ENCODE measurements at places on chromosomes 1 and 21.

DNA sequence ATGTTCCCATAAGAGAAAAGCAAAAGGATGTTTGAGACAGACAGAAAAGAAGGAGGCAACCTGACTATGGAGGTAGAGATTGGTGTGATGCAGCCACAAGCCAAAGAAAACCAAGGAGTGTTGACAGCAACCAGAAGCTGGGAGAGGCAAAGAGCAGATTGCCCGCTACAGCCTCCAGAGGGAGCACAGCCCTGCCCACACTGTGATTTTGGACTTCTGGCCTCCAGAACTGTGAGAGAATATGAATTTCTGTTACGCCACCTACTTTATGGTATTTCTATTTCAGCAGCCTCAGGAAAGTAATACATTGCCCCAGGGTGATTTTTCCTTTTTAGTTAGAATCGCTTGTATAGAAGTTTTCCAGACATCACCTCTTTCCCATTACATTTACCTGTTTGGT, 28.4 kb downstream of the SLAMF6 start:
- no peak for DNase-seq

DNA sequence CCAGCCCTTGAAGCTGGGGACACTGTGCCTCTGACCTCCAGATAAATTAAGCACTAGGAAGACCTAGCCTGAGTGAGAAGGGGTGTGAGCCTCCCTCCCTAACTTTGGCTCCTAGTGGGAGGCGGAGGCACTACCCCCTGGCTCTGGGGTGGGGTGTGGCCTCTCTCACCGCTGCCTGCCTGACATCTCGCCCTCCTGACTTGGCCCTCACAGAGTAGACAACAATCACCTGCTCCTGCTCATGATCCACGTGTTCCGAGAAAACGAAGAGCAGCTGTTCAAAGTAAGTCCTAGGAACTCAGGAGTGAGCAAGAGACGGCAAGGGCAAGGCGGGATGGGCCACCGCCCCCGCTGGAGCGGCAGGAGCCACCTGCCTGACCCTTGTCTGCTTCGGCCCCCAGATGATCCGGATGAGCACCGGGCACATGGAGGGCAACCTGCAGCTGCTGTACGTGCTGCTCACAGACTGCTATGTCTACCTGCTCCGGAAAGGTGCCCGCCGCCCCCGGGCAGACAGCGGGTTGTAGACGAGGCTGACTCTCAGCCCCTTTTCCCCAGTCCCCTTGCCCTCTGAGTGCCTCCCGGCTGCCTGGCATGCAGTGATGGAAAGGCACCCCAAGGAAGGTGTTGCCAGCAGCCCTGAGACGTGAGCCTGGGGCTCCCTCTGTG, 8.1 kb upstream of the SLC25A34 start:
- DNase-seq, result no peak

- no peak for DNase-seq
Measured at GRCh38 chr1:246708166-246708565, 16.0 kb upstream of the SCCPDH start.

GRCh38 chr21:46626975-46627501, 8.4 kb upstream of the PRMT2 start:
- no peak for DNase-seq

DNA sequence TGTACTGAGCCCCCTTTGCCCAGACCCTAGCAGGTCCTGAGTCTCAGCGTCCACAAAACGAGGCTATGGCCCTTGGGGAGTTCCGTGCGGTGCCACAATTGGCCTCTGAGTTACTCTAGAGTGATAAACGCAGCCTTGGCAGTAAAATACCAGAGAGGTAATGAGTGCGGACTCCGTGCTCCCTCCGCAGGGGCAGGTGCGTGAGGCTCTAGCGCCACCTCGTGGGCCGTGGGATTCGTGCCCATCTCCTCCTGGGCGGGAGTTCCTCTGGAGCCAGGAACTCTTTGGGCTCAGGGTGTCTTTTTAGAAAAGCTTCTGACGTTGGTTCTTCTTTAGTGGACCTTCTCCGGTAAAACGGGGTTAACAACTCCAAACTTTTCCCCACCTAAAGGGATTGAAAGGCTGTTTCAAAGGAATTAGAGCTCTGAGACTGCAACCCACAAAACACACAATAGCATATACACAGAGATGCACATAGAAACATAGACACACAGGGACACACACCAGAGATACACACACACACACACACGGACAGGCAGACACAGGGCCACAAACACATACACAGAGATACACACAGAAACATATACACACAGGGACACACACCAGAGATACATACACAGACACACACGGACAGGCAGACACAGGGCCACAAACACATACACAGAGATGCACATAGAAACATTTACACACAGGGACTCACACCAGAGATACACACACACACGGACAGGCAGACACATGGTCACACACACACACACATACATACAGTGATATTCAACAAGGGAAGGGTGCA, 99.4 kb downstream of the KCNJ15 start:
- DNase-seq, result peak; percentile 63

- no peak for DNase-seq
Measured at GRCh38 chr1:55654750-55655149, 439.6 kb upstream of the USP24 start.

DNA sequence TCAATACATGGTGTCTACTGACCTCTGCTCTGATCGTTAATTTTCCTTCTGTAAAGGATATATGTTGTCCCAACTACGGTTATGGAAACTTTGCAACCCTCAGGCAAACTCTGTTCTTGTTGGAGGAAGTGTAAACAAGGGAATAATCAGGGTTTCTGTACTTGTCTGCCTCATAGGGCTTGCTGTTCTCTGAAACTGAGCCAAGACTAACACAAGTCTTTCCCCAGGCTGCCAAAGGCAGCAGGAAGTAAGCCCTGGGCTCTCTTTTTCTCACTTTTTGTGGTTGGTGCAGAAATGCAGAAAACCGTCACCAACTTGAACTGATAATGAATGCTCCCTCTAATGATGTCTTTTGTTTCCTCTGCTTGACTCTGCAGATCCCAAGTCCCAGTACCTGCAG, 7.6 kb downstream of the CYP4X1 start:
- no peak for DNase-seq

GRCh38 chr1:212721388-212722247, 22.0 kb upstream of the BATF3 start:
- DNase-seq, result no peak

DNA sequence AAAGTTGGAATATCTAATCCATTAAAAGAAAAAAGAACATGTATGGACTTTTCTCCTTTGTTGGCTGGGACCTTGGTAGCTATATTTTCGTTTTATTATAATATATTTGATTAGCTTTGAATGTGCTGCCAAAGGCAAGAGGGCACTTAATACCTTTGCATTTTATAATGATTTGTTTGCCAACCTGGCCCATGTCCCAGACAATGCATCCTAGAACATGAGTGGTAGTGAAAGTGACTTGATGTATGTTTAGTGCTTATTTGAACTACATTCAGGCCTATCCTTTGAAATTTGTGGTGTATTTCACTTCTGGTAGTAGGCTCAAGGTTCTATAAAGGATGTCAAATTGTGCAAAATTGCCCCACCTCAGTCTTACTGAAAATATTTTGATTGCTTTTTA, 25.9 kb downstream of the CACHD1 start:
- DNase-seq, result no peak

DNA sequence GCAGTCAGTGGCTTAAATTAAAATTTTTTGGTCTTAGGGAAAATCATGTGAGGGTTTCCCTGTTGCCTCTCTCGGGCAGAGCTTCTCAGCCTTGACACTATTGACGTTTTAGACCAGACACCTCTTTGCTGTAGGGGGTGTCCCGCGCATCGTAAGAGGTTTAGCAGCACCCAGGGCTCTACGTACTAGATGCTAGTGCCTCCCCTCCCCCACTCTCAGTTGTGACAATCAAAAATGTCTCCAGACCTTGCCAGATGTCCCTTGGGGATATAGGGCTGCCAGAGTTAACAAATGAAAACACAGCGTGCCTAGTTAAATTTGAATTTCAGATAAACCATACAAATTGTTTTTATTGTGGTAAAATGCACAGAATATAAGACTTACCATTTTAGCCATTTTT, 293.3 kb downstream of the DISC1 start:
- no peak for DNase-seq

DNA sequence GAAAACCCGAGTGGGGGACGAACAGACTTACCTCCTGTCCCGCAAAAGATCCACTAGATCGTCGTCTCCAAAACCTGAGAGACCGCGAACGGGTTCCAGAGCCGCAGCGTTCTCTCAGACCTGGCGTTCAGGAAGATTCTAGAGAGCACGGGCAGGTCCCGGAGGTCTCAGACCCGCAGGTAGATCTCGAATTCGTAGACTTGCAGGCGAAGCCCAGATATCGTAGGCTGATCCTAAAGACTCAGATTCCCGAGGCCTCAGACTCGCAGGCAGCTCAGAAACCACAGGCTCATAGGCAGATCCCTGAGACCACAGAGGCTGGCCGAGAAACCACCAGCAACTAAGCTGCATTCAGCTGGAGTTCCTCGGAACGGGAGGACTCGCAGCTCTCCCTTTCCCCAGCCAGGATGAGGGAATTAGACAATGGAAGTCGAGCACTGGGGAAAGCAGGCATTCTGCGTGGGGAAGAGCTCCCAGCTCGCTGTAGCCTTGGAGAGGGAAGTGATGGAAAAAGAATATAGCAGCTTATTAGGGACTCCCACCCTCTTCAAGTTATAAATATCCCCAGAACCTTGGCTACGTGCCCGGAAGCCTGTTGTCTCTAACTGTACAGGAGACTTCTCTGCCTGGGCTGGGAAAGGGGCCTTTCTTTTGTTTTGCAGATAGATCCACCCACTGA, at the start of gene ZNF436:
ZNF436 (minus strand) TSS at position 502 of the 679 bp plus-strand sequence. CDS start 1,831 bp downstream, outside the sequence.
- peak; percentile 42 for DNase-seq

GRCh38 chr1:153206631-153207030, 3.4 kb downstream of the LELP1 start:
- no peak for DNase-seq

- no peak for DNase-seq
Measured at GRCh38 chr1:114092186-114093062, 61.2 kb downstream of the SYT6 start.

GRCh38 chr1:205950280-205950679, 7.0 kb upstream of the SLC26A9 start:
- no peak for DNase-seq

DNA sequence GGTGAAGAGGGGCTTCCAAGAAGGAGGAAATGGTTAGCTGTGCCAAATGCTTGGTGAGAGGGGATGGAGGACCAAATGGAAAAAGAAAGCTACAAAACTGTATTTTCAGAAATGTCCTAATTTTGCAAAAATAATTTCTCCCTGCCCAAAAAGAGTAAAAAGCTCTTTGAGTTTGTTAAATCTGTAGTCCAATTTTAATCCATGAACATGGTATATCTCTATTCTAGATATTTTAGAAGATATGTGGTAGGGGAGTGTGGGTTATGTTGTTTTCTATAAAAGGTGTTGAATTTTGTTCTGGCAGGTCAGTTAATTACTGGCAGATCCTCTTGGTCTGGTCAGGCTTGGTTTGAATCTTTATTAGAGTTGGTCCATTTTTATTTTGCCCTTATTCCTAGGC, 474.1 kb upstream of the VAMP3 start:
- no peak for DNase-seq

DNA sequence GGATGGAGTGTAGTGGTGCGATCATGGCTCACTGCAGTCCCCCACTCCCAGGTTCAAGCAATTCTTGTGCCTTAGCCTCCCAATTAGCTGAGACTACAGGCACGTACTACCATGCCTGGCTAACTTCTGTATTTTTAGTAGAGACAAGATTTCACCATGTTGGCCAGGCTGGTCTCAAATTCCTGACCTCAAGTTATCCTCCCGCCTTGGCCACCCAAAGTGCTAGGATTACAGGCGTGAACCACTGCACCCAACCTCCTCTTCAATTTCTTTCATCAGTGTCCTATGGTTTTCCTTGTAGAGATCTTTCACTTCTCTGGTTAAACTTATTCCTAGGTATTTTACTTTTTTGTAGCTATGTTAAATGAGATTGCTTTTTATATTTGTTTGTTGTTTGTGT, 10.7 kb upstream of the MAST2 start:
- no peak for DNase-seq

DNA sequence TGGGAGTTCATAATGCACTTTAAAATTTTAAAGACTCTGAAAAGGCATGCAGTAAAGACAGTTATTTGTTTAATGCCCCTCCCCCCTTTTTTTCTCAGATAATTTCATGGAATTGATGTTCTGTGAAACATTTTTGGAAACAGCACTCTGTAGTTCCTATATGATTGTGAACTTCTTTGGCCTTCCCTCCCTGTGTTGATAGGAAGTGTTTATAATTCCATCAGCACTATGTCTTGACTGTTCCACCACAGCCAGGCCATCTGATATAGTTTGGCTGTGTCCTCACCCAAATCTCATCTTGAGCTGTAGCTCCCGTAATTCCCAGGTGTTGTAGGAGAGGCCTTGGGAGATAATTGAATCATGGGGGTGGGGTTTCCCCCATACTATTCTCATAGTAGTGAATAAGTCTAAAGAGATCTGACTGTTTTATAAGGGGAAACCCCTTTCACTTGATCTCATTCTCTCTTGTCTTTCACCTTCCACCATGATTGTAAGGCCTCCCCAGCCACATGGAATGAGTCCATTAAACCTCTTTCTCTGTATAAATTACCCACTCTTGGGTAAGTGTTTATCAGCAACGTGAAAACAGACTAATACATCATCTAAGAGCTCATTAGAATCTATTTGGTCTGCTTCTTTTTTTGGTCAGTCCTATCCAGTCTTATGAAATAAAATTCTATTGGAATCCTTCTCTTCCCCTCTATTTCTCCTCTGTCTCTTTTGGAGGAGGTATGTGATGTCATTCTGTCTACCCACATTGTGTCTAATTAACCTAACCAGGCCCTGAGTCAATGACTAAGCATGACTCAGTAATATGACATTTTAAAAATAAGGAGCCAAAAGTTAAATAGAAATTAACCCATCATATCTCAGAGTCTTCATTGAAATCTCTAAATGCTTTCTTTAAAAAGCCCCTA, 8.9 kb downstream of the CCDC185 start:
- no peak for DNase-seq

DNA sequence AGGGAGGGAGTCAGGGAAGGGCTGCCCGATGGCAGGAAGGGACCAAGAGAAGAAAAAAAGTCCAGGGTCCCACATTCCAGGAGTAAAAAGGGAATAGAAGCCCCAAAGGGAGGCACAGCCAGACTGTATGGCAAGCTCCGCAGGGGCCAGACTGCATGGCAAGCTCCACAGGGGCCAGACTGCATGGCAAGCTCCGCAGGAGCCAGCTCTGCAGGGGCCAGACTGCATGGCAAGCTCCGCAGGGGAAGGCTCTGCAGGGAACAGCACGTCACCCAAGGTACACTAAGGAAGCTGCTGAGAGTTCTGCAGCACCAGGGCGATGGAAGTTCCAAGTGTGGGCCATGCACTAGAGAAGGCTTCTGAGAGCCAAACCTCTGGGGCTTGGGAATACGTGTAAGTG, 156.7 kb upstream of the ARHGEF16 start:
- no peak for DNase-seq

DNA sequence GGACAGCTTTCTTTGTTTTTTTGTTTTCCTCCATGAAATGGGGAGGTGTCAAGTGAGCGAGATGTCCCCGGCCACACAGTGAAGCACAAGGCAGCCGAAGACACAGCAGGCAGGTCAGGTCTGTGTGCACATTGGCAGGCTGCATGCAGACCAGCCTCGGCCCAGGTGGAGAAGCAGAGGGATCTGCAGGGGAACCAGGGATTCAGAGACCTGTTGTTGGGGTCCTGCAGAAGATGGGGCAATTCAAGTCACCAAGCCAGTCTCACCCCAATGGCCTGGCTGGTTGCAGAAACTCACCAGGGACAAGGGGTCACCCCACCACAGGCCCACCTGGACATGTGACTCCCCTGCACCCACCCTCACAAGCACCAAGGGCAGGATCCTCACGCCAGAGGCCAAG, 4.0 kb upstream of the ABCG1 start:
- no peak for DNase-seq

Measured in activated T-cell treated with anti-CD3 and anti-CD28 coated beads for 1 hour (primary cell).